GM23338 (cell line): ENCODE measurements at places on chromosomes 5 and 9. TPM values are rescaled to one million over a fixed set of nuclear protein-coding genes. Genes with fewer than 3 reads are reported as not detected.

KIF24 gene
- 1.0 and 1.3 TPM in 2 replicates for polyA plus RNA-seq

TEK gene
- 1.5 and 1.9 TPM in 2 replicates for polyA plus RNA-seq

MEF2C gene
- polyA plus RNA-seq, result 1.6 and 1.8 TPM in 2 replicates

PCDHB13 gene
- 0.87 and 1.1 TPM in 2 replicates for polyA plus RNA-seq

SMIM3 gene
- polyA plus RNA-seq, result 4.3 and 6.2 TPM in 2 replicates
